NCI-H1048 (cell line): ENCODE measurements at places on chromosomes 16 and 17.
A peak's percentile ranks its signal among the peaks of the same experiment; 100 is the strongest.

DNA sequence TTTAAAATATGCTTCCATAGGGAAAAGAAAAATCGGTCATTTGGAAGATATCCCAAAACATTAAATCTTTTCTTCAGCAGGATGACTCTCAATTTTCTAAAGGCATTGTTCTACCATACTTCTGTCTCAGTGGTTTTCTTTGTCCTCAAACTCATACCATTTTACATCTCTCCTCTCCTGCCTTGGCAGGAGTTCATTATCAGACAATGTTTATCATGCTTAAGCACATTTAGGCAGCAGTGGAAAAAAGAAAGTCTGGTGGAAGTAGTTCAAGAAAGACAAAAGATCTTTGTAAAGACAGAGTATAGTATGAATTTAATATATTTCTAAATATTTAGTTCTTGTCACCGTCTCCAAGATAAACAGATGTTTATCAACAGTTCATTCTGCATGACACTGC is 68.2 kb downstream of the CDK12 start:
- no peak for DNase-seq

DNA sequence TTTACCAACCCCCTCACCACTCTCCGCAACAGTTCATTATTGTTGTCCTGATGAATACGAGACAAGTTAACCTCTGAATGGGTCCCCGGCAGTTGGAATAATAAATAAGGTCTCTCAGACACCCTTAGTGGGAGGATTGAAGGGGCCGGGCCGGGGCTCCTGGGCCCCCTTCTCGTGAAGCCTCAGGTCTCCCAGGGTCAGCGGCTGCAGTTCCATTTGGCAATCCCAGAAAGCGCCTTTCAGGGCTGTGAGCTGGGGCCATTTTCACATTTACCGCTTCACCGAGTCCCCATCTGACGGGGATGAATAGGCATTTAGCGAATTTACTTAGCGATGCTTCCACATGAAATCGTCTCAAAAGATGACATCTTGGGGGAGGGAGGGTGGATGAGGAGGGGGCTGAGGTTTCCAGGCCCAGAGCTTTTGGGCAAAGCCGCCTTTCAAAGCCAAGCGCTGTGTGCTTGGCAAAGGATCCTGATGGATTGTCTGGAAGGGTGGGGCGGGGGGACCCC is 309.8 kb downstream of the XYLT1 start:
- DNase-seq = no peak

DNA sequence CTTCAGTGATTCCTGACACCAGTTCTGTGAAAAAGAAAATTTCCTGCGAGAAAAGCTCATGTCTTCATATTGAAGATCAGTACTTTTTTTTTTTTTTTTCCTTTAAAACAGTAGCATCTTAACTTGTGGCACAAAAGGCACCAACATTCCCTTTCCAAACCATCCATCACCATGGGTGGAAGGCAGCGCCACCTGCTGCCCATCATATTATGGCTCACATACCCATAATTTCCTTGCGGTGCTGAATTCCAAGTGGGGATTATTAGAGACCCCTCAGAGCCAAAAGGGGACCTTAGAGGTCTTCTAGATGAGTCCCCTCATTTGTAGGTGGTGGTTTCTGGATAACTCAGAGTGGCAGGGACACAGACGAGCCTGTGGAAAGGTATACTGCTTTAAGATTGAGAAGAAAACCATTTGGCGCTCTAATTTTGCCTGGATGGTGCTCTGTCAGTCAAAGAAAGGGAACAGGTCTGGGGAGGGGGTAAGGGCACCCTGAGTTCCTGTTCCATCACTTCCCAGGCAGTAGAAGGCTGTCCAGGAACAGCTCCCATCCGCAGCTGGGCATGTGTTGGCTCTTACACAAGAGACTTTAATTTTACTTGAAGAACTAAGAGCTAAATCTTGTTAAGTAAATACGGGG is 7.9 kb upstream of the SOST start:
- DNase-seq = no peak

- no peak for DNase-seq
Observed at GRCh38 chr17:7932483-7932891, 481 bp downstream of the CNTROB start.

DNA sequence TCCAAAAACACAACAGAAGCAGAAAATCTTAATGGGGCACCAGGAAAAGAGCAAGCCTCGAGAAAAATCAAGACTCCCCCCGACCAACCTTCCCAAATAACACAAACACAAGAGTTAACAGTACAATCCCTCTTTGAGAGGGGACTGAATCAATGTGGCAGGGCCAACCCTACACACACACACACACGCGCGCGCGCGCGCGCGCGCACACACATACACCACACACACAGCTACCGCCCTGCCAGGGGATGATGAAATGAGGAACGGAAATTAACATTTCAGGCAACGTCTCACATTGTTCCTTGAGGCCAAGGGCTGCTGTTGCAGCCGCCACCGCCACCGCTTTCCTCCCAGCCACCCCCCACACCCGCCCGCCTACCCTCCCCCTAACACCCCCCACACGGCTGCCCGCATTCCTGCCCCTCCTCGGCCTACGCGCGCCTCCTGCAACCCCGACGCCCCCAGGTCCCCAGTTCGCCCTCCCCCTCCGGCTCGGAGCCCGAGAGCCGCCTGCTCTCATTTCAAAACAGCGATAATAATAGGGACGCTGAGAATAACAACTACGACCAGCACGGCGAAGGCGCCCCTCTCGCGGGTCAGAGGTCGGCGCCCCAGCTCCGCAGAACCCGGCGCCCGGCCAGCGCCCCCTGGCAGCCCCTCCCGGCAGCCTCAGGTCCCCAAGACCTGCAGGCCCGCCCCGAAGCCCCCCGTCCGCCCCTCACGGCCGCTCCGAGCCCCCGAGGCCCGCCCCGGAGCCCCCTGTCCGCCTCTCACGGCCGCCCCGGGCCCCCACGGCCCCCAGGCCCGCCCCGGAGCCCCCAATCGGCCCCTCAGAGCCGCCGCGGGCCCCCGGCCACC is 1.1 kb downstream of the ANKRD11 start:
- peak; percentile 13 for DNase-seq

- DNase-seq = no peak
Observed at GRCh38 chr17:40290629-40291280, 3.1 kb downstream of the CDC6 start.

DNA sequence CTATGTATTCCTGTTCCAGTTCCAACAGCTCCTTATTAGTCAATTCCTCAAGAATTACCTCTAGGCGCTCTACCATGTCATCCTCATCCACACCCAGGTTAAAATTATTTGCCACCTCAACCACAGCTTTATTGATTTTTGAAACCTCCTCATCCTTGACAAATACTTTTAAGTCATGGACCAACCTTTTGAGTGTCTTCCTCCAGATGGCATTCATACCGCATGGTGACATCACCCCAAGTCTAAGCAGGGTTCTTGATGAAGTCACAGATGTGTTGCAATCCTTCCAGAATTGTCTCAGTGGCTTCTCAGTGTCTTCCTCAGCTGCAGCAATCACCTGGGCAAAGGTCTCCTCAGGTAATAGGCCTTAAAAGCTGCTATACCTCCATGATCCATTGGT is 40.1 kb downstream of the BCL7C start:
- DNase-seq = no peak

GRCh38 chr17:7654832-7655540 is 4.3 kb downstream of the ATP1B2 start:
- DNase-seq = no peak

DNA sequence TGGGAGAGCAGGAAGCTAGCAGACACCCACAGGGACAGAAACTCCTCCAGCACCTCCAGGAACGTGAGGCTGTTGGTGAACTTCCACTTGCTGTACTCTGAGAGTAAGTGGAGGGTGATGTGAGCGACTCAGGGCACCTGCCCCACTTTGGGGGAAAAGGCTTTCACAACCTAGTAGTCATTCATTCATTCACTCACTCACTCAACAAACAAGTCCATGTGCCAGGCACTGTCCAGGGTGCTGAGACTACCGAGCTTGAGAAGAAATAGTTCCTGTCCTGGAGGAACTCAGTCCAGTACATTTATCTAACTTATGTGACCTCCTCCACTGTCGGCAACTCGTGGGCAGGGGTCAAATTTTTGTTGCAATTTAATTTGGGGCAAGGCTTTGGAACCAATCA is 26.6 kb downstream of the LGALS9 start:
- no peak for DNase-seq

- no peak for DNase-seq
Observed at GRCh38 chr16:3173892-3174617, 13.9 kb upstream of the OR1F1 start.

GRCh38 chr17:73588891-73589290 is 55.4 kb downstream of the SDK2 start:
- no peak for DNase-seq
